CD4-positive, alpha-beta T cell treated with Interleukin-17A for 1 hour (primary cell): ENCODE measurements at places on chromosomes 13 and 19.

- no peak for DNase-seq
Observed at GRCh38 chr13:99256709-99257108, 1.5 kb downstream of the GPR18 start.

- no peak for DNase-seq
Observed at GRCh38 chr19:16400911-16401591, 70.7 kb downstream of the EPS15L1 start.

GRCh38 chr13:60229708-60230272 is 66.1 kb upstream of the DIAPH3 start:
- no peak for DNase-seq

DNA sequence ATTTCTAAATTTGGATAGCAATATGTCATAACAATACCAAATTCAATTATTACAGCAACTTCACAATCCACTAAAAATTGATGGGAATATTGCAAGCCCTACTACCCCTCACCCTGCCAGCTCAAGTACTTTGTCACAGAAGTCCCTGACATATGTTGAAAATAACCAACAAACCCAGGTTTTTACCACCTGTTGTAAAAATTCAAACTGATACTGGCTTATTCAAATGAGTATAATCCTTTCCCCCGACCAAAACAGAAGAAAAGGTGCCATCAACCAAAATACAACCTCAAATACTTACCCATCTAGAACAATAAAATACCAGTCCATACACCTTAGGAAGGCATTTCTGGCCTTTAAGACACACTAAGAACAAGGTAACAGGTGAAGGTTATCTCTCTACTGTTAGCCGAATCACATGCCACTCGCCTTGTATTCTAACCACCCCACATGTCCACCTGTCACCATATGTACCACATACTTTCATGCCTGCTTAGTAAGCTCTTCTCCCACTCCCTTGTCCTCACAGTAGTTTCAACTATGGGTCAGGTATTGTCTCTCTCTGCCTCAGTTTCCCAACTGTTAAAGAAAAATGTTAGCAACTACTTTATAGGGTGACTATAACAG is 53.1 kb downstream of the USP12 start:
- DNase-seq: no peak

- no peak for DNase-seq
Observed at GRCh38 chr13:24243302-24243701, 66.1 kb upstream of the C1QTNF9 start.

DNA sequence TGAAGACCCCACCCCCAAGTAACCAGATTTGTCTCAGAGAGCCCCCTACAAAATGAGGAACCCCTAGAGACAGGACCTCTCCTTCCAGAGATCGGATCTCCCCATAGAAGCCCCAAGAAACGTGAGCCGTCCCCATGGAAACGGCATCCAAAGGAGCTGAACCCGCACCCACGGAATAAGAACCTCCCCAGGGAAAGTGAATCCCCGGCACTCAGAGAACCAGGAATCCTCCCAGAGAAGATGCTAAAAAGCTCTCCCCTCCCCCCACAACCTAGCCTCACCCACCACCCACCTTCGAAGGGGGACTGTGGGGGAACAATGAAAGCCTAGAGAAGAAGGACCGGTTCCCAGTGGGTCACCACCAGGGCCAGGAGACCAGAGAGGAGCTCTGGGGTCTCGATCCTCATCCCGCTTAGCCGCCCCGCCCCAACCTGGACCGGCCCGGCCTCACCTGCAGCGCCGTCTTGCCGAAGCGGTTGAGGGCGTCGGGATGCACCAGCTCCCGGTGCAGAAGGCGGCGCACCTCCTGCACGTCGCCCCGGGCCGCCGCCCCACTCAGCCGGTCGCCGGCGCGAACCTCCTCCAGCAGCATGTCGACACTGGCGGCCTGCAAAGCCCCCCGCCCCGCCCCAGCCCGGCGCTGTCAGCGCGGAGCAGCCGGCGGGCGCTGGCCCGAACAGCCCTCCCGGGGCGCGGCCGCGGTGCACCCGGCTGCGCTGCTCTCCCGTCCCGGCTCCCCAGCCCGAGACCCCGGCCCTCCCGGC is 535 bp downstream of the CDKN2D start:
- DNase-seq: no peak

DNA sequence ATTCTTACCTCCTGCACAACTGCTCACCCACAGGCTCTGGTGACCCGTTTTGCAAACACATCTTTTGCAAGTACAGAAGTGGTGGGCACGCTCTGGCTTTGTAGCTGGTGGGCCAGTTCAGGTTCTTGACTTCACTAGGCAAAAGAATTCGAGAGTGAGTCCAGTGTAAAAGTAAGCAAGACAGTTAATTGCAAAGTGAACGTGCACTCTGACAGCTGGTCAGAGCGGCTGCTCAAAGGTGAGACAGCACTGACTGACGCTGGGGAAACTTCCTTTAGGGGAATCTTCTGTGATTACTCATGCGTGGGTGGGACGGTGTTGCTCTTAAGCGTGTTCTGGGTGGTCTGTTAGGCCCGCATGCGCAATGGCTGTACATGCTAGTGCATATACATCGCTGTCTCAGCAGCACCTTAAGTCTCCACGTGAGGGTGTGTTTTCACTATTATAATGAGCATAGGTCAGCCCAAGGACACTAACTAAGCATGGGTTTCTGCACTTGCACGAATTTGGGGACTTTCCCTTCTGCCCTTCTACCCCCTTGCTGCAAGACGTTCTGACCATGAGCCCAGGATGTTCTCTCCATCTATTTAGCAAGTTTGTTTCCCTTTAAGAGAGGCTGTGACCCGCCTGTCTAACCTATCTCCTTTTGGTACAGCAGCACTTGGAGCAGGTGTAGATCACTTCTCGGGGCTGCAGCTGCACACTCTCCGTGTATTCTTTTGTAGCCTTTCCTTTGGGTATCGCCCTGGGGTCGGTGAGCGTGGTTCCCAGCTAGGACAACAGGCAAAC is 30.2 kb upstream of the CD33 start:
- no peak for DNase-seq

DNA sequence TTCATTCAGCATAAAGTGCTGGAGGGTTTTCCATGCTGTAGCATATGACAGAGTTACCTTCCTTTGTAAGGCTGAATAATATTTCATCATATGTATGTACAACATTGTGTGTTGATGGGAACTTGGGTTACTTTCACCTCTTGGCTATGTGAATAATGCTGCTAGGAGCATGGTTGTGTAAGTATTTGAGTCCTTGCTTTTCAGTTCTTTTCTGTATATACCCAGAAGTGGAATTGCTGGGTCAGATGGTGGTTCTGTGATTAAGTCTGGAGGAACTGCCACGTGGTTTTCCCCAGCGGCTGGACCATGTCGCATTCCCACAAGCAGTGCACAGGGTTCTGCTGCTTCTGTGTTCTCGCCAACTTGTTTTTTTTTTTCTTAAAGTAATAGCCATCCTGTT is 101.2 kb upstream of the TEX29 start:
- DNase-seq: no peak

DNA sequence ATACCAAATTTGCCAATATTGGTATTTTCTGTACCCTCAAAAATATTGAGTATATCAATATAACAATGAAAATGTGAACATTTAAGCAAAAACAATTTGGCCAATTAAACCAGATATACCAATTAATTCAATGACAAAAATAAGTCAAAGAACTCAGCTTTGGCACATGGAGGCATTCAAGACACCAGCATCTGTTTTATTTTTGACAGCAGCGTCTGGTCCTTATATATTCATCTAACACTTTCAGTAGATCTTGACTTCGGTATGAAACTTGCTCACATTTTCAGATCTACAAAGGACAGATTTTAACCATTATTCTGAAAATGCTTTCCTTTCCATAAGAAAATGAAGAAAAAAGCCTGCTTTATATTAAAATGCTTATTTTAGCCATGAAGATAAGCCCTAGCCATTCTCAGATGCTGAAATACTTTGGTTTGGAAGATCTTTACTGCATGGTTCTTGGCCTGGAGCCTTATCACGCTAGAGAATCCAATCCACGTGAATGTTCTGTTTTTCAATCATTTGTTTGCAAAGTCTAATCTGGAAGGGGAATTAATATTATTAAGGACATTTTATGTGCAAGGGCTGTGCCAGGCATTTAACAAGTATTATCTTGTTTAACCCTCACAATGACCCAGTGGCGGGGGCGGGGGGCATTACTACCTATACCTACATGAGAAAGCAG is 132.2 kb downstream of the DLEU7 start:
- no peak for DNase-seq

- no peak for DNase-seq
Observed at GRCh38 chr13:36438594-36439483, 6.5 kb downstream of the CCNA1 start.

DNA sequence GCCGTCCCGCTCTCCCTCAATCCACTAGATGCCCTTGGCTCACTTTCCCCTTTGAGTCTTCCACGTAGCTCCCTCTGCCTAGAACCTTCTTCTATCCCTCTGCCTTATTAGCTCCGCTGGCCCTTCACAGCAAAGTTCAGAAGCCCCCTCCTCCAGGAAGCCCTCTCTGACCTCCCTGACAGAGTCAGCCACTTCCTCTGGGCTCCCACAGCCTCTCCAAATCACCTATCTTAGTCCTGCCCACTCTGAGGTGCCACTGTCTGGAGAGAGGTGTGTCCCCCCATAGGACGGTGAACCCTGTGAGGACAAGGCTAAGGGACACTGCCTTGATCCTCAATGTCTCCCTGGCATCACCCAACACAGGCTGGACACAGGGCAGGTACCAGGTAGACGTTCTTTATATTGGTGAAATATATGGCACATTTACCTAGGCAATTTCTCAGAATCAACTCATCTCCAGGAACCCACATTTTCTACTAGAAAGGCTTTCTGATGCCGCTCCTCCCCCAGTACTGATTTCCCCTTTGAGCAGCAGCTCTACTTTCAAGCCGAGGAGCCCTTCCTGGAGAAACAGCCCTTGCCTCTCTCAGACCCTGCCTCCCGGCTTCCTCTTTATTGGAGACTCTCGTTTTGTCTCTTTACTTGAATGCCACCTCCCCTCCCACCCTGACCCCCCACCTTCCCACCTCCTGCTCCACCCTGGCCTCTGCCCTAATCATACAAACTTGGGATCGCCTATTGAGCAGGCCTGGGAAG is 3.4 kb upstream of the TGFB1 start:
- no peak for DNase-seq

DNA sequence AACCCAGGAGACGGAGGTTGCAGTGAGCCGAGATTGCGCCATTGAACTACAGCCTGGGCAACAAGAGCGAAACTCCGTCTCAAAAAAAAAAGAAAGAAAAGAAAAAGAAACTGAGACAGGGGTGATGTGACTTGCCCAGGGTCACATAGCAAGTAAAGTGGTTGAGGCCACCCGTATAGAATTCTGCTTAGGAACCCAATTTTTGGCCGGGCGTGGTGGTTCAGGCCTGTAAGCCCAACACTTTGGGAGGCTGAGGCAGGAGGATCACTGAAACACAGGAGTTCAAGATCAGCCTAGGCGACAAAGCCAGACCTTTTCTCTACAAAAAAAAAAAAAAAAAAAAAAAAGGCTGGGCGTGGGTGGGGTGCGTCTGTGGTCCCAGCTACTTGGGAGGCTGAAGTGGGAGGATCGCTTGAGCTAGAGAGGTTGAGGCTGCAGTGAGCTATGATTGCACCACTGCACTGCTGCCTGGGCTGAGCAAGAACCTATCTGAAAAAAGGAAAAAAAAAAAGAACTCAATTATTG is 1.3 kb downstream of the SNRPA start:
- DNase-seq: no peak

DNA sequence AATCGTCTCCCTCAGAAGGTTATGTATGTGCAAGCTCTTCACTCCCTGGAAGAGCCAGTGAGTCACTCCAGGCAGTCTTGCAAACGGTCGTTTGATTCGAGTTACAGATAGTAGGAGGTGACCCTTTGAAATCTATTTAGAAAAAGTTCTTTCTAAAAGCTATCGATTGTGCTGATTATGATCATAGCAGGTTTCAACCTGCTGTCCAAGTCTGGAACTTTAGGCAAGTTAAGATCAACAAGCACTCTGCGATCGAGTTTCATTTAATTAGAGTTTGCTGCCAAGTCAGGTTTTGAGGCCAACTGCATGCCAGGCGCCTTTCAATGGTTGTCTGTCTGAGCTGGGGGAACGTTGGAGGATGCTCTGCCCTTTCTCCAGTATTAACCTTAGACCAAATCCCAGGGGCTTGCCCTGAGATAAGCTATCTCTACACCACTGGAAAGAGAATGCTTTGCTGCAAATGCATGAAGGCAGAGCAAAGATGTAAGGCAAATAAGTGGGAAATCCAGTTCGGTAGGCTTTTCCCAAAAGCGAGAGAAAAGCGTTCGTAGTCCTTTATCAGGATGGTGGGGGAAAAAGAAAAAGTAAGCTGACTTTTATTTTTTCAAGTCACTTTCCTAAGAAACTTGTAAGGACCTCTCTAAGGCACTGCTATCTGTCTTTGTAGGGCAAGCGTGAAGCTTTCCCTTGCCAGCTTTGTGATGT is 287.5 kb downstream of the ATP8A2 start:
- DNase-seq: no peak

DNA sequence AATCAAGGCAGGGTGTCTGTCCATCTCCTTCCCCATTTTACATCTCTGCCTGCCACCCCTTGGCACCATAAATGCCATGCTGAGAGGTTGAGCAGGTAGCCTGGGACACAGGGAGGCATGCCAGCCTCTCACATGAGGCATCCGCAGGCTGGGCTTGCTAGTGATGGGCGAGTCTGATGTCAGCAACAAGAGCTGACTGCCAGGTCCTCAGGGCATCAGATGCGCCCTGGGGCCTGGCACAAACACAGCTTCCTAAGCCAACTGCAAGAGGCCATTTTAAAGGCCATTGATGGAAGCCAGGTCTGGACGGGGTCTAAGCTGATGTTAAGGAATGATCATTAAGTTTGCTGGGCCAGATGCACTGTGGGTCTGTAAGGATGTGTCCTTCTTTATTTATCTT is 34.6 kb downstream of the MYH14 start:
- no peak for DNase-seq

- no peak for DNase-seq
Observed at GRCh38 chr13:40503966-40504591, 162.4 kb downstream of the FOXO1 start.

- no peak for DNase-seq
Observed at GRCh38 chr19:4208385-4209094, 20.8 kb upstream of the EBI3 start.

- no peak for DNase-seq
Observed at GRCh38 chr13:22074403-22074802, 403.5 kb downstream of the FGF9 start.

DNA sequence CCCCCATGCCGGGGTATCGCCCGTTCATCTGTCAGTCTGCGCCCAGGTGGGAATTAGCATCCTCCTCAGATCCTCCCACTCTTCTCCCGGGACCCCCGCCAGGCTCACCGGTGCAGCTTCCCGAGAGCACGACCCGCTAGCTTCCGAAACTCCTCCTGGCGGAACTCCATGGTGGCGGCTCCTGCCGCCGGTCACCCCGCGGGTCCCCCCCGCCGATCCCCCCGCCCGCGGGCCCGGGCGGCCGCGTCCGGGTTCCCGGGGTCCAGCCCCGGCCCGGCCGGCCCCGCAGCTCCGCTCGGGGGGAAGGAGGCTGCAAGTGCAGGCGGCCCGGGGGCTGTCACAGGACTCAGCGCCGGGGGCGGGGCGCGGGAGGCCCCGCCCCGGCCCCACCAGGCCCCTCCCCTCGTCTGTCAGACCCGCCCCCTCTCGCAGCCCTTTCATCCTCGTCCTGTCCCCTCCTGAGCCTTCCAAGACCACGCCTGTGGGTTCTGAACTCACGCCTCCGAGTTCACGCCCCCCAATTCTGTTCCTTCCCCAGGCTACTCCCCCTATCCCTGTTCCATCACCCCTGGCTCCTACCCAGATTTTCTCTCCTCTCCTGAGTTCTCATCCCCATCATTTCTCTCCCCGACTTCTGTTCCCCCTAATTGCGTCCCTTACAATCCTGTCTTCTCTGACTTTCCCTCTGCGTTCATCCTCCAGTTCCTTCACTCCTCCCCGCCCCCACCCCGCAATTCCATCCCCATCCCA is at the start of gene SLC17A7:
TSS of gene SLC17A7 (minus strand) at position 318 of the 750 bp plus-strand sequence. CDS start at position 170, 148 bp downstream.
- peak; percentile 53 for DNase-seq

- DNase-seq: no peak
Observed at GRCh38 chr13:67137044-67137735, 92.9 kb downstream of the PCDH9 start.
